Hematopoietic multipotent progenitor cell treated with erythropoietin and hydrocortisone succinate and interleukin-3 and kit ligand, for 6 days (in vitro differentiated cells): ENCODE measurements at places on chromosomes 11 and 22.

- peak; percentile 86 for DNase-seq
Observed at GRCh38 chr11:131668500-131669400, 298.3 kb downstream of the NTM start.

- peak; percentile 50 for DNase-seq
Observed at GRCh38 chr11:59247531-59248227, 35.0 kb upstream of the MPEG1 start.

DNA sequence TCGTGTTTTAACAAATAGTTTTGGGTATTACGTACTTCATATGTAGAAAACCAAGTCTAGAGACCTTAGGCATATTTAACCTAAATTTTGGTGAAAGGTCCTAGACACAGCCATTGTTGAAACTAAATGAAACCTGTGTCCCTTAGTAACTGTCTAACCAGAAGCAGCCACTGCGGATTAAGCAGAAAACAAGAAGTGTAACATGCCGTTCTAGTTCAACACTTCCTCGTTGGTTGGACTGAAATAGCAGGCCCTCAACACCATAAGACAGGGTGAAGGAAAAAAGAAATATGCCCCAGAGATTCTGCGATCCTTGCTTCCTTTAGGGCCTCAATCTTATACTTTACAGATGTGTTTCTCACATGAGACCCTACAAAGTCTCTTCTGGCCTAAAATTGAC is 2.0 kb downstream of the NAA40 start:
- peak; percentile 40 for DNase-seq

GRCh38 chr11:9280655-9281301 is 15.6 kb upstream of the DENND5A start:
- DNase-seq: peak; percentile 91

GRCh38 chr22:39283322-39284141 is 35.9 kb downstream of the RPL3 start:
- no peak for DNase-seq

DNA sequence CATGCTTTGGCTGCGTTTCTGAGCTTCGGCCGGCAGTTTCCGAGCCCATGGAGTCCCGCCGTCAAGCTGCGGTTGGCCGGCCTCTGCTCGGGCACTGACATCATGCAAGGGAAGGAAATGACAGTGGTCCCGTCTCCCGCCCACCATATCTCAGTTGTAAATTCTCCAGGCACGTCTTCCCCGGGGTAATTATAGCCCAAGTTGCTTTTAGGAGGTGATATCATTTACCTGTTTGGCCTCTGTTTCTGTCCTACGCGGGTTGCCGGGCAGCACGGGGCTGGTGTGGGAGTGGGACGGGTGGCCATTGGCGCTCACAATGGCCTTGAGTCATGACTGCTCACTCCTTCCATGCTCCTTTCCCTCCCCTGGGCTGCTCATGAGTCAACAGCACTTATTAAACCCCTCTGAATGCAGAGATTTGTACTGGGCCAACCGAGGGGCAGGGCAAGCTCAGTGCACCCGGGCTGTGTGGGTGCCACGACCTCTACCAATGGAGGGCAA is 4.2 kb upstream of the ANO1 start:
- DNase-seq: no peak

- DNase-seq: no peak
Observed at GRCh38 chr11:130828741-130829140, 87.5 kb downstream of the SNX19 start.

DNA sequence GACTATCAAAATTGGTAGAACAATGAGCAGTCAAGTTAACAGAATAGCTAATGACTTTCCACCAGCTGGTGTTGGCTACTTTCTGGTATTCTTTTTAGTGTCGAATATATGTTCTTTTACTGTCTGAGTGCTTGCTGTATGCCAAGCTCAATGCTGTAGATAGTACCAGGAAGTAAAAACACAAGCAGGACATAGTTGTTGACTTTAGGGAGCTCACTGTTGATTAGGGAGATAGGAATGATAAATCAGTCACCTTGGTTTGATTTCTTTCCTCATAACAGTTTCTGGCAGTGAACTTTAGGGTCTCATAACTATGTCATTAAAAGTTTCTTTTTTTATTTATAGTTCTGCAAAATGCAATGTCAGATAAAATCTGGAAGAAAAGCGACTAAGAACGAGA is 9.0 kb downstream of the HMGXB4 start:
- DNase-seq: no peak

DNA sequence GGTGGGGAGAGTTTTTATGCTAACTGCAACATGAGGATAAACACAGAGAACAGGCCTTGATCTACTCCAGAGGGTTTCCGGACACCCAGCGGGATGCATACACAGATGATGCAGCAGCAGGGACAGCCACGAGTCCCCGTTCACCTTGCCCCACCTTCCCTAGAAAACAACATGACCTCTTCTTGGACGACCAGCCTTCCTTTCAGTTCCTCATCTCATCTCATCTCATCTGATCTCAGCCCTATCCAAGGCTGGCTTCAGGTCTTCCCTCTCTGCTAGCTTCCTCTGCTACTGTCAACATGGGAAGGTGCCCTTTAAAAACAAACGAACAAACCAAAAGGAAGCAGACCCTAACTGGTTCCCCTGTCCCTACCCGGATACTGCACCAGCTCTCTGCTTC is 1356.2 kb downstream of the TBC1D22A start:
- DNase-seq: no peak

DNA sequence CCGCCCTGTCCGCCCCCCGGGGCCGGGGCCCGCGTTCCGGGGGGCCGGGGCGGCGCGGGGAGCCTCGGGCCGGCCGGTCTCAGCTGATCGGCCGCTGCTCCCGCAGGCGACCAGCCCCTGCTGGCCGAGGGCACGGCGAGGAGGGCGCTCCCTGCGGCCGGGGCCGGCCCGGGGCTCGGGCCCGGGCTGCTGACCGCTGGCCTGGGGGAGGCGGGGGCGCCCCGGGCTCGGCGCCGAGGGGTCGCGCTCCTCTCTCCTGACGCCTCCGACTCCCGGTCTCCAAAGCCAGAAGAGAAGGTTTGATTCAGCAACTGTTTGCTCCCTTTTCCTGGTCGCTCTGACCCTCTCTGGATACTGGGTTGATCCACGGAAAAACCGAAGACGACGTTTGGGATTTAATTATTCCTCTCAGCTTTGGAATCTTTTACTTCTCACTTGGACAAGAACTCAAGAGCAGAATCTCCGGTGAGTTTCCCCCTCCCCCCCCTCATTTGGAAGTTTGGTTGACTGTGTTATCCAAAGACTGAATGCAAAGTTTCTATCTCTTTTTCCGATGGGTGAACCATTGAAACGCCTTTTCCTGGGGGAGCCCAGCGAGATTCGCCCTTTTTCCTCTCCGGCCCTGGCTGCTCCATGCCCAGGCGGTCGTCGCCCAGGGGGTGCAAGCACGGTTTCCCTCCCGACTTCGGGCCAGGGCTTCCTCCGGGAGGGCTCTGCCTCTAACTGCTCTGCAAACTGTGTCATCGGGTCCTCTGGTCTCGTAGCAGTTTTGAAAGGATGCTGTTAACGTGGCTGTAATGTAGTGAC is 725 bp downstream of the KDM2A start:
- DNase-seq: peak; percentile 36

DNA sequence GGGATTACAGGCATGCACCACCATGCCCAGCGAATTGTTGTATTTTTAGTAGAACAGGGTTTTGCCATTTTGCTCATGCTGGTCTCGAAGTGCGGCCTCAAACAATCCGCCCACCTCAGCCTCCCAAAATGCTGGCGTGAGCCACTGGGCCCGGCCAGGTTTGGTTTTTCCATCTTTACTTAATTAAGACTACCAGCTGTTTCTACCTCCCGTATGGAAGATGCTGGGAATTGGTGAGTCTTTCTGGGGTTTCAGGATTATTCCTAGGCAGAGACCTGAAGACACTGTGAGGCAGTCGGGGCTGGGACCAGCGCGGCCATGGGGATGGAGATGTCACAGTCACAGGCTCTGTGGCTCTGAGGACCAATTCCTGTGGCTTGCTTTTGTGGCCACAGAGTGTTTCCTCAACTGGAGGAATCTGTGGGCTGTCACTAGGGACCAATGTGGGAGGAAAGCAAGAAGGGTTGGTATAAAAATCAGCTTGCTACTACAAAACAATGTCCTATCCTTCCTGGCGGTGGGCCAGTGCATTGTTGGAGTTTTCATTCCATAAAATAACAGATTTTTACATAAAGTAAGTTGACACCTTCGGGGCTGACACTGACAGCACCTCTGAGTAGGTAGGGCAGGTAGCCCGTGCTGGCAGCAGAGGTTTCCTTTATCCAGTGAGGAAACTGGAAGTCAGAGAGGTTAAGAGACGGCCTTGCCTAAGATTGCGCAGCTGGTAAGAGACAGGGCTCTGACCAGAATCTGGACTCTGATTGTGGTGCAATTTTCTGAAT is 8.4 kb upstream of the FTH1 start:
- no peak for DNase-seq

DNA sequence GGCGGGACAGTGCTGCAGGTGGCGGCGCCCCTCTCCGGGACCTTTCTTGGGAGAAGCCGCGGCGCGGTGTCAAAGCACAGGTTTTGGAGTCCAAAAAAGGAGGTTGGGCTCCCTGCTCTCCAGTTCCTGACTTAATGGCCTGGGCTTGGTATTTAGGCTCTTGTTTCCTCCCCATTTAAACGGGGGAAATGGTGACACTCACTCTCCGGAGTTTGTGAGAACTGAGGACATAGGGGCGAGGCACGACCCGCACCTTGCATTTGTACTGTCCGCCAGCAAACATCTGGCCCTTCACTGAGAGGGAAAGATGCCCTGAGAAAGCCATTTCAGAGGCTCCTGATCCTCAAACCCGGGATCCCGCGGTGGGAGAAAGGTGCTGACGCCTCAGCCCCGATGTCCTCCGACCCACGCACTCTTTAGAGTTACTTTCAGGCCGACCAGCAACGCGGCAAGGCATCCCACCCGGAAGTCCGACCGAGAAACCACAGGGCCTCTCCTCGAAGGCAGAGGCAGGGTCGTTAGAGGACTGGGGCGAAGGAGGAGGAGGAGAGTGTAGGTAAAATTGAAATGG is 2.9 kb upstream of the WDR74 start:
- DNase-seq: no peak

DNA sequence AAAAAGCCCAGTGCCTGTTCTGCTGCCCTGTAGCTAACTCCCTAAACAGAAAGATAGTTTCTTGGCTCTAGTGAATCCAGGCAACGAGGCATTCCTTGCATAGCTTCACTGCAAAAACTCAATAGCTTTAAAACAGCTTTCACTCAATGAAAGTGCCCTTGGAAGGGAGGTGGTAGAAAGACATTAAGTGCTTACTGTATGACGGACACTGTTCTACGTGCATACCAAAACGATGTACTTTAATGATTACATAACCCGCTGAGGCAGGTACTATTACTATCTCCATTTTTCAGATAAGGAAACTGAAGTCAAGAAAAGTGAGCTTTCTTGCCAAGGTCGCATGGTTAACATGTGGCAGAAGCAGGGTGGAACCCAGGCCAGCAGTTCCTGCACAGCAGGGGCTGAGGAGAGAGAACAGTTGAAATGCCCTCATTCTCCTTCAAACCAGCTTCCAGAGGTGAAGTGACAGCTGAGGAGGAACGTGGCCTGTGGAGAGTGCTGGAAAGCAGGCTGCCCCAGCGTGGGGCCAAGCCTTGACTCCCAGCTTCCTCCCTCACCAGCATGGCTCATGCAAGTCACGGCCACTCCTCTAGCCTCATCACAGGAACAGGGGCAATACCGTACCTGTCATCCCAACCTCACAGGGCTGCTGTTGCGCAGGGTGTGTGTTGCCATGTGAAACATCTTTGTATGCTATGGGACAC is 227.5 kb upstream of the NARS2 start:
- no peak for DNase-seq

DNA sequence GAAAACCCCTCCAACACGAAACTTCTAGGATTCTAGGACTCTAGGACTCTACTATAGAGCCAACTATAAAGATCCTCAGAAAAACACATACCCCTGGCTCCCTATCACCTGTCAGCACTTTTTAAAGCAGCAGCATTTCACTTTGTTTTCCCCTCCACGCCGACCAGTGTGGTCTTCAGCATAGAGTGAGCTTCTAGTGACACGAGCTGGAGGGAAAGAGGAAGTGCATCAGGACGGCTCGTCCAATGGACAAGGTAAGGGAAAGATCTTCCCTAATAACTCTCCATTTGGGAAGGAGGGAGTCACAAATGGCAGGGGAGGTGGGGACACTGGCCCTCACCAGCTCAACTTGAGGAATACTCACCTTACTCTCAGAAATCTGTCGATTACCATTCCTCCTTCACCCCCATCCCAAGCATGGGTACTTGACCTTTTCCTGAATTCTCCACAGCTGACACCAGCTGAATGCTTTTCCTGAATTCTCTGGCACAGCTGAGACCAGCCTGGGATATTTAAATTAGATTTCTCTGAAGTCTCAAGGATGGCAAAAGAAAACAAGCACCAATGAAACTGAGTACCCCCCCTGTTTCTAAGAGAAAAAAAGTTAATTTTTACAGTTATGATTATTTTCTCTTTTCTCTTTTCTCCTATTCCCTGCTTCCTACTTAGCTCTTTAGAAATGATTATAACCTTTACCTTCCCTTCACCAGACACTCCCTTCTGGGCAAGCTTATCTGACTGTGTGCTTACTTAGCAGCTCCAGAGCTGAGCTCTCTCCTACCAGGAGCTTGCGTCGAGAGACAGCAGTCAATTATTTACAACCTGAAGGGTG is 33.3 kb upstream of the NNMT start:
- DNase-seq: peak; percentile 81

- DNase-seq: peak; percentile 73
Observed at GRCh38 chr11:36162883-36163434, 126.3 kb downstream of the COMMD9 start.

- DNase-seq: no peak
Observed at GRCh38 chr11:64659417-64660144, 63.4 kb downstream of the NRXN2 start.

DNA sequence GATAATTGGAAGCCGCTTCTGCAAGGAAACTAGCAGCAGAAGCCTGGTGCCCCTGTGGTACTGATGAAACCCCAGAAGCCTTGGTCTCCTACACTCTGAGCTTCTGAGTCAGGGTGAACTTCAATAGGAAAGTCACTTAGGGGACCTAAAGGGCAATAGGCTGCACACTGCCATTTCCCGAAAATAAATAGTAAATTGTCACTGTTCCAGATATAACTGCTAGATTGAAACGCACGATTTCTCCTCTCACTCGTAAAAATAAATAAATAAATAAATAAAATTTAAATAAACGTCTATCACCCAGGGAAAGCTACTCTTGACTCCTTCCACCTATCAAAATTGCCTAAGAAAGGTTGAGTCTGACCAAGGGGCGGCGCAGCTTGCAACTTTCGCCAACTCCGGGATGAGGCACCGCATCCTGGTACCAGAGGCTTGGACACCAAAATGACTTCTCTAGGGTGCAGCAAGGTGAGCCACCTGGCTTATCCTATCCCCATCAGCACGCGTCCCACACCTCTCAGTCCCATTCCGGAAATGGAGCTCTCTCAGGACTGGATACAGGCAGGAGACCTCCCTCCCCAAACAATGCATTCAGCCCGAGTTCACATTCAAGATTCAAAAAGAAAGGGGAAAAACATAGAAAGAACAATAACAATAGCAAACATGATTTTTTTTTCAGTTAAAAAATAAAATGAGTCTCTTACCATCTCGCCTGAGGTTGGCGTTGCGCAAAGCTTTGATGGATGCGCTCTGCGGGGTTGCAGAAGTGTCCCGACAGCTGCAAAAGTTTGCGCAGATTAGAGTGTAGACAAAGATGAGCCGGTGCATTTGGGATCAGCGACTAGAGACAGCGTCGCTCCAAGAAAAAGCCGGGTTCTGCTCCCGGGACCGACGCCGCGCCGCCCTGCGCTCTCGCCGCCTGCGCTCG is 583 bp downstream of the PDGFD start:
- peak; percentile 29 for DNase-seq

GRCh38 chr11:59801981-59802638 is 8.5 kb downstream of the MRPL16 start:
- no peak for DNase-seq

- DNase-seq: no peak
Observed at GRCh38 chr11:130467116-130467900, 18.9 kb downstream of the ADAMTS15 start.

- DNase-seq: peak; percentile 62
Observed at GRCh38 chr11:22157531-22157930, 35.4 kb upstream of the ANO5 start.
